ENCODE measurements at places on chromosomes 1 and 21.

- DNase-seq = no peak
Observed at GRCh38 chr1:237664348-237664747, 226.4 kb downstream of the ZP4 start.

- DNase-seq = no peak
Observed at GRCh38 chr21:33112151-33112550, 42.2 kb downstream of the OLIG1 start.

- no peak for DNase-seq
Observed at GRCh38 chr1:222974496-222974895, 159.7 kb downstream of the DISP1 start.

DNA sequence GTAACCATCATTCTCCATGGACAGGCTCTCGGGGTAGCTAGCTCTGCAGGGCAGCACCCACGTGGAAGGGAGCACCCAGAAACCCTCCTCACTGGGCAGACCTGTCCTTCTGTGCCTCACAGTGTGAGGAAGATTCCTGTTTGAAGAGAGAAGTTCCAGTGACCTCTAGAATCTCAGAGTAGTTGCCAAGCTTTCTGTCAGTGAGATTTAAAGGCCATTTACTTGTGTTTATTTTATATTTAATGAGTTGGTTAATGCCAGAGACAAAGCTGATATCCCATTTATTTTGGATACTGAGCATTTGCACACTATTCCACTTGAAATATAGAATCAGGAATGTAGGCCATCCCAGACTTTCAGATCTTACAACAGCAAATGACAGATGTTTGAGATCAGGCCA lies 28.7 kb downstream of the MTARC1 start:
- no peak for DNase-seq

- no peak for DNase-seq
Observed at GRCh38 chr1:91916811-91917460, 31.0 kb upstream of the TGFBR3 start.

GRCh38 chr1:88746916-88747315 lies 62.8 kb downstream of the PKN2 start:
- no peak for DNase-seq

- DNase-seq = no peak
Observed at GRCh38 chr1:42385283-42385682, 4.7 kb downstream of the RIMKLA start.

DNA sequence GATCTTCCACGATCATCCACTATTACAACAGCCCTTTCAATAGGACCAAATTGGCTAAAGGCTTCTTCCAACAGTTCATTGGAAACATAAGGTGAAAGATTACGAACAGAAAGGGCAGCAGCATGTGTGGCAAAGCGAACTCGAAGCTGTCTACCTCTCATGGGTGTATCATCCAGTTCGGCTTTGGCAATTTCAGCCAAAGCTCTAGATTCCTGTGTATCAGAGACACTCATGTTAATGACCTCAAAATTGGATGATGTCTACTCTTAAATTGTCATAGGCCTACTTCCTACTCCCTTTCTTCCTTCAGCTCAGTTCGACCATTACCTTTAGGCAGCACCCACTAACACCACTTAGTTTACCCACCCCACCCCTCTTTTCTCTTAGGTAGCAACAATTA lies 2.2 kb downstream of the SFPQ start:
- no peak for DNase-seq

DNA sequence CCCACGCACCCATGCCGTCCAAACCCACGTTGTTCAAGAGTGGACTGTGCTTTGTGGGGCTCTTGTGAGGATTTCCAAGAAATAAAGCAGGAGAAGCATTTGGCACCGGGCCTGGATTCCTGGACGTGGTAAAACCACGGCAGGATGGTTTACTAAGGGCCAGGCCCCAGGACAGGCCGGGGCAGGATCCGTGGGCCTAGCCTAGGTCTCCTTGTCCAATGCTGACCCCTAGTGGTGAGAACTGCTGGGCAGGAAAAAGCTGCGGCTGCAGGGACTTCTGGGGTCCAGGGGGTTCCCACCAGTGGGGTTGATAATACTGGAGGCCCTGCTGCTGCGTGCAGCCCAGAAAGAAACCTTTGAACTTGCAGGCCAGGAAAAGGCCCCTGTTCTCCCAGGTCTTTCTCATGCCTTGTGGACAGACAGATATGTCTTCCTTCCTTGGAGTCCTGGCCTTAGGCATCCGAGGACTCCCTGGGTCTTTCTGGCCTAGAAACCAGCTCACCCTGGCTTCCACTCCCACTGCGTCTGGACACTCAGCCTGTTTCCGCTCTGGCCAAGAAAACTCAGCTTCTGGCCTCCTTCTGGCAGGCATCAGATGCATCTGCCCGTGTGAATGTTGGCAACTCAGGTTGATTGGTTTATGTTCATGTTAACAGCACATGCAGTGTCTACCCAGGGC lies 106.9 kb upstream of the TMEM51 start:
- peak; percentile 77 for DNase-seq

DNA sequence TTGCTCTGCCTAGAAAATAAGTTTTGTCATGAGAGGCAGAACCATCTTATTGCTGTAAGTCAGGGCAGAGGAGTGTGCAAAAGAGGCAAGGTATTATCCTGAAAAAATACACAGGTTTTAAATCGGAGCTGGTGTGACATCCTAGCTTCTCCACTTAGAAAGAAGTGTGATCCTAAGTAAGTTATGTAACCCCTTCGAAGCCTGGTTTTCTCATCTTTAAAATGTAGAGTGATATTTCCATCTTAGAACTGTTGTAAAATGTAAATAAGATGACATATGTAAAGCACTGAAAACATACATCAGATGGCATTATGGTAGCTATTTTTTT lies 65.1 kb downstream of the IER5 start:
- no peak for DNase-seq

DNA sequence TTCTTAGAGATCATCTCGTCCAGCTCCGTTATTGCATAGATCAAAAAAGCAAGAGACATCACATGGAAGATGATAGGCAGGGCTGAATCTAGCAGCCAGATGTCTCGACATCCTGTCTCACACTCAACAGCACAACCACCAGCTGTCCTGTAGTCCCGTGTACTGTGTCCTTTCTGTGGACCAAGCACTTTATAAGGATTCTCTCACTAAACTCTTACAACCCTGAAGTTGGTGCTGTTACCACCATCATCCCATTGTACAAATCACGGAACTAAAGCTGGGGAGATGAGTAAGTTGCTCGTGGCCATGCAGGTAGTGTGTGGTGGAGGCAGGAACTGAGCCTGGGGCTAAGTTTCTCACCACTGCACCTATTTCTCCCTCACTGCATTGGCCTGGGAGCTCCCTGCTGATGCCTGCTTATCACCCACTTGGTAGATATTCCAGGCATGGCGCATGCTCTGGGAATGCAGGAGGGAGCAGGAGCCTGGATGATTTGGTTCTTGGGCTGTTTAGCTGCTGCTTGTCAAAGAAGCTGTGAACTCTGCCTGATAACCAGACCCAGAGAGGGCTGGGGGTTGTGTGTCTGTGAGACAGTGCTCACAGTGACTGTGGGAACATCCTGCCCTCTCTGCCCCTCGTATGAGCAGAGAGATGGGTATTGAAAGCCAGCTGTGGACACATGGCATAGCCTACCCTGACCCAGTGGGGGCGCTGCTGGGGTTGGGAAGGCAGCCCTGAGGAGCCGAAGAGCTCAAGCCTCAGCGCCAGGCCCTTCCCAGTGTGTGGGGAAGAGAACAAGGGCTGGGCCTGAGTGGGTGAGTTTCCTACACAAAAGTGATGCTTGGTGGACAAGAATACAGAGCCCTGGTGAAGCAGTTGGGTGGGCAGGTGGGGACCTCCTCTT lies 13.6 kb downstream of the PPFIA4 start:
- DNase-seq = no peak

DNA sequence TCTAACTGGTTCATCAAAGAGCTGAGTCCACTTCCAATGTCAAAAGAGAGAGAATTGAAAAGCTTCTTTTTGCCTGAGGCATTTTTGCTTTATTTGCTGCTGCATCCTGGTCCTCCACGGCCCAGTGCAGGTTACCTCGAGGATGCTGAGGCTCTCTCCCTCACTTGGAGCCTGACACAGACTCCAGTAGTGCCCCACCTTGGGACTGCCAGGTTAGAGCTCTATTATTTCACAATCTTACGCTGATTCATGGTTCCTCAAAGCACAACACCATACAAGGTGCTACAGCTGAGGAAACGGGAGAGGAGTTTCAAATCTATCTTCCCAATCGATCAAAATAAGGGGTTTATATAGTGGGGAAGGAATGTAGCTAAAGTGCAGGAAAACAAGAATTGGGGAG lies 13.6 kb upstream of the PLPPR4 start:
- DNase-seq = no peak

GRCh38 chr1:98979463-98979862 lies 25.2 kb downstream of the PLPPR5 start:
- DNase-seq = no peak

GRCh38 chr1:159012495-159012894 lies 2.8 kb downstream of the IFI16 start:
- DNase-seq = no peak

- DNase-seq = no peak
Observed at GRCh38 chr1:43834280-43835081, 99.1 kb upstream of the ARTN start.

DNA sequence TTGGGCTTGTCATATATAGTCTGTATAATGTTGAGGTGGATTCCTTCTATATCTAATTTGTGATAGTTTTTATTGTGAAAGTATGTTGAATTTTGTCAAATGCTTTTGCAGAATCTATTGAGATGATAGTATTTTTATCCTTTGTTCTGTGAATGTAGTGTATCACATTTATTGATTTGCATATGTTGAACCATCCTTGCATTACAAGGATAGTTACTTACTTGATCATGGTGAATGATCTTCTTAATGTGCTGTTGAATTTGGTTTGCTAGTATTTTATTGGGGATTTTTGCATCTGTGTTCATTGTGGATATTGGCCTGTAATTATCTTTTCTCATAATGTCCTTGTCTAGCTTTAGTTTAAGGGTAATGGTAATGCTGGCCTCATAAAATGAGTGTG lies 8.3 kb downstream of the FGGY start:
- no peak for DNase-seq

DNA sequence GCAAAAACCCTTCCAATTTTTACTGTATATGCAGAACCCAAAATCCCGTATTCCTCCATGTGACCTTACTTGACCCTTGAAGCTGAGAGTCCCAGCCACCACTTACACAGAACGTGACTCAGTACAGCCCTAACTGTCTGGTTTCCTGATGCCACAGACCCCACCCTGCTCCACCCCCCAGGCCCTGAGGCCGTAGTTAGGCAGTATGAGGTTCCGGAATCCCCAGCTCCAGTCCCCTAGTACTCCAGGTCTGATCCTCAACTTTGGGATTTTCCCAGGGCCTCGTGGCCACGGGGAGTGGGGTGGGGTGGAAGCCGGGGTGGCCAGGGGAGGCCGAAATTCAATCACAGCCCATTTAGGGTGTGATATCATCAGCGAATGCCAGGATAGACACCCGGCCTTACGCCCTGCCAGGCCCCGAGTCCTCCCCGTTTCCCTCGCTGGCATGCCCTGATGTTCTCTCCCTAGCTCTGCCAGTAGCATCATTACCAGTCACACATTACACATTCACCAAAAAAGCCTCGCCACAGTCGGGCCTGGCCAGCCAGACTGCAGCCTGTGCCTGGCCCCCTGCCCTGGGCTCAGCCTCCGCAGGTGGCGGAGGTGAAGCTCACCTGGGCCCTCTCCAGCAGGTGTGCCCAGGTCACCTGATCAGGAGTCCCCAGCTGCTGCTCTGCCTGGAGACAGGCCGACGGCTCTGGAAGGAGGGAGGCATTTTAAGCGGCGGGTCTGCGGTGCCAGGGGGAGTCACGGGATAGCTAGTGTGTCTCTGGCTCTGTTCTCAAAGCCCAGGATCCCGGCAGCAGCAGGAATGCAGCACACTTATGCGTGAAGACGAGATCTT lies 70.8 kb downstream of the SCCPDH start:
- no peak for DNase-seq

DNA sequence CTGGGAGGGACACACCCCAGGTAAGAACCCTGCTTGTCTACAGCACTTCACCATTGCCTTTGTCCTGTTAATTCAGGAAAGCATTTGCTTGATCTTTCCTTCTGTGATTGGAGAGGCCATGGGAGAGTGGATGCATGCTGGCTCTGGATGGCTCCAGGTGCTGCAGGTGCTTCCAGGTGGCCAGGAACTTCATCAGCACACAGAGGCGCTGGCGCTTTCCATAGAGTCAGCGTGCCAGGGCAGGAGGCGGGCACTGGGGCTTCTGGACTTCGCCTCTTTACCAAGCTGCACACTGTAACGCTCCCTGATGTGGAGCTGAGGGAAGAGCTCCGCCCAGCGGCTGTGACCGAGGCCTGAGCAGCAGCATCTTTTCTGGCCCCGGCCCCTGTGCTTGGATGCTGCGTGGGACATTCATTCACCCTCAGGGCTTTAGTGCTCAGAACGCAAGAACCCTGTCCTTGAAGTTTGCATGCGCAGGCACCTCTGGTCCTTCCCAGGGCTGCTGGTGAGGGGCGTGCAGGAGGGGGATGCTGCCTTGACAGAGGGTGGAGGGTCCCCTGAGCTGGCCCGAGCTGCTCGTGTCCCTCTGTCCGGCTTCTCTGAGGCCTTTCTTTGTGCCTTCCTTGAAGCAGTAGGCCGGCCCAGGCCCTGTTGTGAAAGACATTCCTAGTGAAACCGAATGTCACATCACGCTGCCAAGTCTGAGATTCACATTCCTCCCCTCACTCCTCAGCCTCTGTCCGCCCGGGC lies 1.6 kb upstream of the MX2 start:
- no peak for DNase-seq

- no peak for DNase-seq
Observed at GRCh38 chr1:158930504-158930903, 848 bp upstream of the PYHIN1 start.

DNA sequence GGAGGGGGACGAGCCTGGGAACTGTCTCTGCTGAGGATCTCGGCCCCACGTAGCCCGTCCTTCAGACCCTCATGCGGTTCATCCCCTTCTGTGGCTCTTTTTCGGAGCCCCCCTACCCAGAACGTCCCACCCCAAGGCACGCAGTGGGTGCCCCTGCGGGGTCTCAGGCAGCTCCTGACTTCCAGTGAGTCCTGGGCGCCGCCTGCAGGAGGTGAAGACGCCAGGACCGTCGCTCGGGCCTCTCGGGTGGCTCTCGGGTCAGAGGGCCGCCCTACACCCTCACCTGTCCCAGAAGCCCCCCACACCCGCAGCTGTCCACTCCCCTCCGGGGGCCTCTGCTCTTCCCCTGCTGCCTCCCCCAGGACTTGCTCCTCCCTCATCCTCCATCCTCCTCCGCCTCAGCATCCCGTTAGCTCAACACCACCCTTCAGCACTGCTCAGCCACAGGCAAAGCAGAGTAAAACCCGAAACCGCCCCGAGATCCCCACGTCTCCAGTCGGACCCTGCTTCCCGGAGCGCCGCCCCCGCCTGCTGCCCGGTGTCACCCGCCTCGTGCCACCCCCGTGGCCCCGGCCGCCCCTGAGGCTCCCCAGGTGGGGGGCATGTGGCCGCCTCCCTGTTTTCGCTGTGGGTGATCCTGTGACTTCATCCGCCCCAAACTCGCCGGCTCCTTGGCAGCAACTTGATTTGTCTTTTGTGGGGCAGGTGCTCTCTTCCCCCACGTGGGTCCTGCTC lies 13.3 kb upstream of the POFUT2 start:
- DNase-seq = no peak

- no peak for DNase-seq
Observed at GRCh38 chr1:228438266-228438665, 21.6 kb upstream of the TRIM17 start.

GRCh38 chr1:193763266-193763665 lies 576.9 kb upstream of the B3GALT2 start:
- DNase-seq = no peak

- DNase-seq = no peak
Observed at GRCh38 chr1:54738244-54738643, 22.6 kb downstream of the TTC4 start.

- DNase-seq = no peak
Observed at GRCh38 chr1:33828654-33829053, 35.2 kb upstream of the HMGB4 start.

- peak; percentile 71 for DNase-seq
Observed at GRCh38 chr1:172764378-172764777, 105.5 kb downstream of the FASLG start.
